ENCODE measurements at places on chromosomes 6 and 20.

DNA sequence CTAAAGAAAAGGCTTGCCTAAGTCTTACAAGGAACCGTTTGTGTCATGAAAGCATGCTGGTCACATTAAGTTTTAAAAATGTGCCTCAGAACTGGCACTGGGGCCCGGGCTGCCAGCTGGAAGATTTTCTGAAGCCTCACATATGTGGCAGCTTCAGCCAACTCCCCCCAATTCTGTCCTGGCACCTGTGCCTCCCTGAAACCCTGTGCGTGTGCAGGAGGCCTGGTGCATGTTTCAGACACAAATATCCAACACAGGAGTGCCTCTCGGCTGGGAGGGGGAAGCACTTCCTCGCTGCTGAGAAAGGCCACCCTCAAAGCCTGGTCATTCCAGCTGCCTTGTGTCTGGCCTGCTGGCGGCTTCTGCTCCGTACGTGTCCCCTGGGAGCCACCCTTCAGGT, 188.5 kb upstream of the SNX9 start:
- DNase-seq = no peak

DNA sequence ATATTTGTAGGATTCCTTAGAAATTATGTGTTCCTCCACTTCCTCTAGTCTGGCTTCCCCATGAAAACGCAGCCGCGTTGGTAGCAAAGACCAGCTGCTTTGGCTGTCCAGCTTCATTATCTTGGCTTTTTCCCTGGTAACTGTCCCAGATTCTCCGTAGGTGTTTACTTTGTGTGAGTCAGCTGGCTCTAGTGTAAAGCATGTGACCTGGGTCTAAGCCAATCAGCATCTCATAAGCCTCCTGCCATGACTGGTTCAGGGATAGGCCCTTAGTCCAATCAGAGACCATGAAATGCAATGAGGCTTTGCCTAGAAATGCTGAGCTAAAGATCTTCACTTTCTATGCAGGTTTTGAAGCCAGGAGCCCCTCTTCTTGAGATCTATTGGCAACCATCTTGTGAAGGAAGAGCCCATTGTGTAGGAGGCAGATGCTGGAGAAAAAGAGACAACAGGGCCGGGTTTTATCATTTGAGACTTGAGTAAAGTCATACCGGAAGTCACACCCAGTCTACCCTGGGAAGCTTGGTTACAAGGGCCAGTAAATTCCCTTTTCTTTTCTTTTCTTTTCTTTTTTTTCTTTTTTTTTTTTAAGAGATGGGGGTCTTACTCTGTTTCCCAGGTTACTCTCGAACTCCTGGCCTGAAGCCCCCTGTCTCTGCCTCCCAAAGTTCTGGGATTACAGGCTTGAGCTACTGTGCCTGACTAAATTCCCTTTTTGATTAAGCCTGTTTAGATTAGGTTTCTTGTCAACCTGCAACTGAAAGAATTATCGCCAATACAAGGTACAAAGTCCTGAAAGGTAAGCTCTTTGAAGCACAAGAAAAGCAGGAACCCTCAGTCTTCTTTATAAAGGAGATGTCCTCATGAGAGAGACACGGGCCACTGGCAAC, 256.5 kb upstream of the RREB1 start:
- no peak for DNase-seq

GRCh38 chr20:41290804-41291389, 26.6 kb downstream of the ZHX3 start:
- no peak for DNase-seq

- DNase-seq = peak; percentile 70
Measured at GRCh38 chr6:111758608-111759329, 114.5 kb downstream of the FYN start.

DNA sequence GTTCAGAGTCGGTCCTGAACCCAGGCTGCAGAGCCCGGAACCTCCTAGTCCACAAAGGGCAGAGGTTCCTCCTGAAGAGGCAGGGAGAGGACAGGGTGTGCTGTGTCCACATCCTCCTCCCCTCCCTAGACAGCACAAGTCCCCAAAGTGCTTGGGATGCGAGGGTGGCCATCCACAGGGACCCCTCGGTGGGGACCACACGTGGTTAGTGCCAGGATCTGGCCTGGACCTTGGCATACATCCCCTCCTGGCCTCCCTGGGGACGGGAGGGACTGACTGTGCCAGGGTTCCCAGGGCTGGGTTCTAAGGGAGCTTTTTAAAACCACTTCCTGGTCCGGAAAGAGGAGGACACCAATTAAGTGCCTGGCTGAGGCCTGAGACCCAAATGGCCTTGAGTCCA, 63.2 kb downstream of the CTCFL start:
- DNase-seq = no peak

DNA sequence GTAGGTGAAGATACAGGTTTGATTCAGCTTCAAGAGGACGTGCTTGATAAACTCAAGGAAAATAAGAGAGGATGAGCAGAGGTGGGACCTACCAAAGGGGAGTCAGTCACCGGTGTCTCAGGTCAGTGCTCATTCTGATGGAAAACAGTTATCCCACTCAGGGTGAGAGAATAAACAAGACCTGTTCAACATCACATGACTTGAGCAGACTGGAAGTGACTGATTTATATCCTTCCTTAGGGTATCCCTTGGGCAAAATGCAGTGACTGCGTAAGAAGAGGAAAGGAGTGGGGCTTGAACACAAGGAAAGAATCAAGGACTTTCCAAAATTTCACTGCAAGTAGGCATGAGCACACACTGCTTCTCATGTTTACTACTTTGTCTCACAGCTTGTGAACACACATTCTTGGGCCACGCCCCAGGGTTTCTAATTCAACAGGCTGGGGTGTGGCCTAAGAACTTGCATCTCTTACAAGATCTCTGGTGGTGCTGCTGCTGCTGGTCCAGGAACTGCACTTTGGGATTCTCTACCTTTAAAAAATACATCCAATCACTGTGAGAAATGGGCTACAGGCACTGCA, 11.6 kb downstream of the CST3 start:
- no peak for DNase-seq

GRCh38 chr6:37618916-37619590, 78.6 kb downstream of the MDGA1 start:
- no peak for DNase-seq

GRCh38 chr6:120876424-120876823, 457.9 kb downstream of the TBC1D32 start:
- DNase-seq = no peak

GRCh38 chr6:125748406-125749172, 843 bp upstream of the HEY2 start:
- peak; percentile 12 for DNase-seq

GRCh38 chr6:149628875-149629510, 19.5 kb downstream of the KATNA1 start:
- no peak for DNase-seq

DNA sequence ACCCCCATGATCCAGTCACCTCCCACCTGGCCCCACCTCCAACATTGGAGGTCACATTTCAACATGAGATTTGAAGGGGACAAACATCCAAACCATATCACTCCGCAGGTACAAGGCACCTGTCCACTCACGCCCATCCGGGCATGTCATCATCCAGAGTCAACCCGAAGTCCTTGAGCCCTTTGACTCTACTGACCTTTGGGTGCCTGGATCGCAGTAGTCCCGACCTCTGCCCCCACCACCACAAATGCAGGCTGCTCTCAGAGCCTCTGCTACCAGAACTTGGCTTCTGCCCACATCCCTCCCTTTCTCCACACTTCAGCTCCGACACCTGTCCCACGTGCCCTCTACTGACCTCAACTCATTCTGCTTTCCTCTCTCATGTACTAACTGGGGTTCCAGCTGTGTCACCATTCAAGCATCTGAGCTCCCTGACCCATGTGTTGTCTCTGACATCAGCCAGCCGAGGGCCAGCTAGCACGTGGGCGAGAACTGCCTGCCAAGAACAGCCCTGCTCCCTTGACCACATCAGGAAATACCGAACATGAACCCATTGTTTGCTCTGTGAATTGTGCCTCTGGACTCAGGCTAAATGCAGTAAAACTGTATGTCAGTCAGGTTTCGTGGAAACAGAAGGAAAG, 498.3 kb upstream of the SULF2 start:
- DNase-seq = no peak

- no peak for DNase-seq
Measured at GRCh38 chr20:15627501-15627903, 945.7 kb downstream of the KIF16B start.

All from CD4-positive, alpha-beta memory T cell (primary cell).